Activated CD4-positive, alpha-beta memory T cell treated with anti-CD3 and anti-CD28 coated beads for 36 hours (primary cell): ENCODE measurements at places on chromosomes 12 and 14. TPM values are rescaled to one million over a fixed set of nuclear protein-coding genes. Genes with fewer than 3 reads are reported as not detected.

DNA sequence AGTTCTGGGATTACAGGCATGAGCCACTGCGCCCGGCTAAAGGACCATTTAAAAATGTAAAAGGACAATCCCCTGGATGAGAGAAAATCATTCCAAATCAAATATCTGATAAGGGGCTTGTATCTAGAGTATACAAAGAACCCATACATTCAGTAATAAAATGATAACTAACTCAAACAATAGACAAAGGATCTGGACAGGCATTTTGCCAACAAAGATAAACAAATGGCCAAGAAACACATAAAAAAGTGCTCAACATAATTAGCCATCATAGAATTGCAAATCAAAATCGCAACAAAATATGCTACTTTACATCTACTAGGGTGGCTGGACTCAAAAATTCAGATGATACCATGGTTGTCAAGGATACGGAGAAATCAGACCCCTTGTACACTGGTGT is 8.5 kb upstream of the BICD1 start:
- H3K27ac ChIP-seq, result no peak overlapping the region
- no peaks in the 10 kb centered on the region for H3K4me1 ChIP-seq
- no peak for DNase-seq
- no peaks in the 10 kb centered on the region for H3K36me3 ChIP-seq
- no peak overlapping the region for H3K4me3 ChIP-seq
- H3K27me3 ChIP-seq, result no peaks in the 10 kb centered on the region

DNA sequence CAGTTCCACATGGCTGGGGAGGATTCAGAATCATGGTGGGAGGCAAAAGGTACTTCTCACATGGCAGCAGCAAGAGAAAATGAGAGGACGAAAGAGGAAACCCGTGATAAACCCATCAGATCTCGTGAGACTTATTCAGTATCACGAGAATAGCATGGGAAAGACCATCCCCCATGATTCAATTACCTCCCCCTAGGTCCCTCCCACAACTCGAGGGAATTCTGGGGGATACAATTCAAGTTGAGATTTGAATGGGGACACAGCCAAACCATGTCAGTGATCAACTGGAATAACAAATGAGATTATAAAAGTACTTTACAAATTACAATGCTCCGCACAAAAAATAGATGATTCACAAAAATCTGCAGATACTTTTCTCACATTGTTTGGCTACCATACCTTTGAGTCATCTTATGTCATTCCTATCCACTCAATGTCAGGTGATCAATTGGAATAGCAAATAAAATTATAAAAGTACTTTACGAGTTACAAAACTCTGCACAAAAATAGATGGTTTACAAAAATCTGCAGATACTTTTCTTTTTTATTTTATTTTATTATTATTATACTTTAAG is 338.9 kb downstream of the C12orf50 start:
- H3K4me3 ChIP-seq, result no peak overlapping the region
- H3K27me3 ChIP-seq, result no peaks in the 10 kb centered on the region
- no peak for DNase-seq
- H3K27ac ChIP-seq, result no peak overlapping the region
- H3K4me1 ChIP-seq, result no peaks in the 10 kb centered on the region

GRCh38 chr14:65487783-65488494 is 75.4 kb downstream of the FUT8 start:
- no peaks in the 10 kb centered on the region for H3K27me3 ChIP-seq
- peaks cover 44% of the 10 kb centered on the region for H3K4me1 ChIP-seq
- DNase-seq, result no peak
- no peak overlapping the region for H3K27ac ChIP-seq
- no peak overlapping the region for H3K4me3 ChIP-seq
- peaks cover 14% of the 10 kb centered on the region for H3K36me3 ChIP-seq

- H3K27me3 ChIP-seq, result no peaks in the 10 kb centered on the region
- no peaks in the 10 kb centered on the region for H3K36me3 ChIP-seq
- H3K27ac ChIP-seq, result no peak overlapping the region
- H3K4me3 ChIP-seq, result no peak overlapping the region
These were observed 119.2 kb downstream of the PDE3A start for GRCh38 chr12:20487519-20487918.

GRCh38 chr12:70451528-70451927 is 85.4 kb downstream of the KCNMB4 start:
- H3K27me3 ChIP-seq, result peaks cover 4% of the 10 kb centered on the region
- no peak overlapping the region for H3K27ac ChIP-seq
- DNase-seq, result no peak
- H3K36me3 ChIP-seq, result no peaks in the 10 kb centered on the region
- H3K4me1 ChIP-seq, result no peaks in the 10 kb centered on the region
- no peak overlapping the region for H3K4me3 ChIP-seq

- H3K27me3 ChIP-seq, result no peaks in the 10 kb centered on the region
- H3K27ac ChIP-seq, result peak overlapping the region; percentile 90
- peaks cover 30% of the 10 kb centered on the region for H3K4me1 ChIP-seq
- peak; percentile 74 for DNase-seq
- H3K4me3 ChIP-seq, result peak overlapping the region; percentile 65
- H3K36me3 ChIP-seq, result no peaks in the 10 kb centered on the region
These were observed 151.5 kb upstream of the SLC38A2 start for GRCh38 chr12:46523863-46524770.

DNA sequence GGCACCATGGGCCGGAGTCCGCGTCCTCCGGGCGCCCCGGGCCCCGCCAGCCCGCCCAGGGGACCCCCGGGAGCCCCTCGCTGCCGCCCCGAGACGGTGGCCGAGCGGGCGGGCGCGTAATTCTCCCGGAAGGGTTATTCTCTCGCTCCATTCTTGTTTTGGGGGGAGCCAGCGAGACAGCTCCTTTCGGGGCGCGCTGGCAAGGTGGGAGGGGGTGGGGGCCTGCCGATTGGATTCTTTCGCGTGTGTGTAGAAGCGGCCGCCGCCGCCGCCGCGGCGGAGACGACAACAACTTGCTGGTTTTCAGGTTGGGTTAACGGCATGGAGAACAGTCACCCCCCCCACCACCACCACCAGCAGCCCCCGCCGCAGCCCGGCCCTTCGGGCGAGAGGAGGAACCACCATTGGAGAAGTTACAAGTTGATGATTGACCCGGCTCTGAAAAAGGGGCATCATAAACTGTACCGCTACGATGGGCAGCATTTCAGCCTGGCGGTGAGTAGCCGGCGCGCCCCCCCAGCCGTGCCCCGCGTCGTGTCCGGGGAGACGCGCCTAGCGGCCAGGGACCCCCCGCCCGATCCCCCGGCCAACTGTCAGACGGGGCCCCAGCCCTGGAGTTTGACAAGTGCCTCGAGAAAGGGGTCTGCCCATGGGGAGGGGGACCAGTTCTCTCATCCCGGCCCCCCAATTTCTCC is 755 bp downstream of the SETD1B start:
- H3K4me1 ChIP-seq, result peaks cover 19% of the 10 kb centered on the region
- peak; percentile 69 for DNase-seq
- H3K36me3 ChIP-seq, result peaks cover 42% of the 10 kb centered on the region

- no peaks in the 10 kb centered on the region for H3K27me3 ChIP-seq
- no peaks in the 10 kb centered on the region for H3K36me3 ChIP-seq
These were observed 130.8 kb upstream of the PTPRQ start for GRCh38 chr12:80313209-80313608.

- no peak overlapping the region for H3K27ac ChIP-seq
- no peak overlapping the region for H3K4me3 ChIP-seq
- H3K4me1 ChIP-seq, result no peaks in the 10 kb centered on the region
- H3K27me3 ChIP-seq, result peaks cover 3% of the 10 kb centered on the region
- no peaks in the 10 kb centered on the region for H3K36me3 ChIP-seq
These were observed 15.3 kb upstream of the TSPAN11 start for GRCh38 chr12:30911207-30911606.

- no peak overlapping the region for H3K4me3 ChIP-seq
- H3K36me3 ChIP-seq, result no peaks in the 10 kb centered on the region
- H3K4me1 ChIP-seq, result no peaks in the 10 kb centered on the region
- no peak overlapping the region for H3K27ac ChIP-seq
These were observed 444.6 kb upstream of the DCN start for GRCh38 chr12:91627225-91627624.

Gene OR6C2
- not detected for total RNA-seq

Gene BHLHE41
- not detected for total RNA-seq

Gene RTL1
- not detected for total RNA-seq

Gene EFS
- not detected for total RNA-seq

Gene TAS2R9
- total RNA-seq, result not detected

Gene C12orf42
- not detected for total RNA-seq

Gene TSHR
- total RNA-seq, result not detected

Gene WNT5B
- not detected for total RNA-seq
